ENCODE measurements at places on chromosomes 7 and 10.

GRCh38 chr7:774161-775109 lies 47.4 kb upstream of the PRKAR1B start:
- peak; percentile 66 for DNase-seq

DNA sequence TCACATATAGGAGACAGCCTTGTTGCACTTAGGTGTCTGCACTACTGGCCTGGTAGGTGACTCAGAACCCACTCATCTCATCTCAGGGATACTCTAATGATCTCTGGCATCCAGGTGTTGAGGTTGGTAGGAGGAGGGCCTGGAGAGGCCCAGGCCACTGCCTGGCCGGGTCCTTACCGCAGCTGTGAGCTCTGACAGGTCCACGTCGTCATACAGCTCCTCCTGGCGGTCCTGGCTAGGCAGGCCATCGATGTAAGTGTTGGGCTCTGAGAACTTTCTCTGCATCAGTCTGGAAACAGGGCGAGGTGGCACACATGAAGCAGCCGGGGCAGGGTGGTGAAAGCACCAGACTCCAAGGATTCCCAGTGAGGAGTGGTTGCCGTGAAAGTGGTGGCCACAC lies 62.1 kb downstream of the VWA2 start:
- no peak for DNase-seq

- peak; percentile 35 for DNase-seq
These were observed 57.4 kb downstream of the PPP1R17 start for GRCh38 chr7:31744294-31744874.

GRCh38 chr7:22900784-22901183 lies 78.1 kb upstream of the TOMM7 start:
- DNase-seq, result no peak

GRCh38 chr10:95248989-95249388 lies 41.8 kb downstream of the PDLIM1 start:
- DNase-seq, result peak; percentile 59

DNA sequence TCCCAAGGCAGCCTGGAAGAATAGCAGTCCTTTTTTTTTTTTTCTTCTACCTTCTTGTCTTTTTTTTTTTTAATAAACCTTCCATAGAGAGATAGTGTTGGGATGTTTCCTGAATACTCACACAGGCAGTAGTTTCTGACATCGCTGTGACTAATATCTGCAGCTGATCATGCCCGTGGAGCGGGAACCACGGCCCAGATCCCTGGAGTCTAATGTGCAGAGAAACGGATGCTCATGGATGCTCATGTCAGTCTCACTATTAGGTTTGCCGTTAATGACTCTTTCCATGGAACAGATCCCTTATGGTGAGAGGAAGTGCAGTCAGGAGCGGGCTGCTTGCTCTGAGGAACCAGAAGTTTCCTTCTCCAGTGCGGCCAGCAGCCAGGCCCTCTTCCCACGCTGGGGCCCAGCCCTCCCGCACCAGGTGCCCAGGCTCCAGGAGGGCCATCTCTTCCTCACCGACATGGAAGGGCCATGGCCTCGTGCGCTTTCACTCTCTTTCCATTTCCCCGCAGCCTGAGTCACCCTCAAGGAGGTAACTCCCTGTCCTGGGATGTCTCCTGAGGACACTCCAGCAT lies 132.5 kb downstream of the WDR37 start:
- DNase-seq, result no peak

DNA sequence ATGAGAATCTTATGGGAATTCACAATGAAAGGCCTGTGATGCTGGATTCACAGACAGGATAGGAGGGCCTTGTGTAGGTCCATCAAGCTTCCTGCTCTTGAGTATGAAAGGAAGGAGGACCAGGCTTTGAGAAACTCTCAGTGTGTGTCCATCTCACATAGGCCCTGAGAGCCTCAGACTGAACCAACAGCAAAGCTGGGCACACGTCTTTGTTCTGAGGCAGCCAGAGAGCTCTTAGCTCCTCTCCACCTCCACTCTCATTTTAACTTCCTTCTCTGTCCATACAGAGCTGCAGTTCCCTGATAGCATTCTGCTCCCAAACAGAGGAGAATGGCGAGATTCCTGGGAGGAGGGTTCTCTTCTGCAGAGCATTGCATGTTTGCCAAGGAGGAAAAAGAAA lies 515.6 kb downstream of the CALN1 start:
- DNase-seq, result no peak

DNA sequence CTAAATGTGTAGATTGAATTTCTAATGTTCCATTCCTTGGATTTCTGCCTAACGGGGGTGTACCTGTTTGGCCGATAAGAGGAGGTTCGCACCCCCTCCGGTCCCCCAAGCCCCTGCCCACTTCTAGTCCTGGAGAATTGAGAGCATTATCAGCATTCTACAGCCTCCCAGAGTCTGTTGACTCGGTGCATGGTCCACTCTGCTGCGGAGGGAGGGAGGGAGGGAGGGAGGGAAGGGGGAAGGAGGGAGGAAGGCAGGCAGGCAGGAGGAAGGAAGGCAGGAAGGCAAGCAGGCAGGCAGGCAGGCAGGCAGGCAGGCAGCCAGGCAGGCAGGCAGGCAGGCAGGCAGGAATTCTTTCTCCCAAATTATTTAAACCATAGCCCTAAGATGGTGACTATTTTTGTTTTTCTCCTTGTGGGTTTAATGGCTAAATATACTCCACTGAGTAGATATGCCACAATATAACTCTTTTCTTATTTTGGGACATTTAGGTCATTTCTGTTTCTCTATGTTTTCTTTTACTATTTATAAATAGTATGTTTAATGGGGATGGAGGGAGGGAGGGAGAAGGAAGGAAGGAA lies 69.5 kb upstream of the CHST15 start:
- no peak for DNase-seq

DNA sequence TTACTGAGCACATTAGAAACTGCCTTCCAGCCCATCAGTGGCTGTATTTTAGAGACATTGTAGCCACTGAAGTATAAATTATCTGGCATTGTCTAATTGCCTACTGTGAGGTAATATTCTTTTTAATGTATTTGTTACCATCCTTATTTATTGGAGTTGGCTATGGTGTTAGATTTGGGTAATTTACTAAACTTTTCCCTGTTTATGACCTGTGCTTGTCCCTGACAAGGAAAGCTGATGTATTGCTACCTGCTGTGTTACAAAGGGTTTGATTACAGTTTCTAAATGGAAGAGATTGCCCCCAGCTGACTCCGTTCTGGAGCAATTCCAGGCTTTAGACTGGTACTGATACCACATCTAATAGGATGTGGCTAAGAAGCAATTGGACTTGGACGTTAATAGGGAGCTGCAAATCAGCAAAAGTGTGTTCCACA lies 12.3 kb upstream of the ASCC1 start:
- DNase-seq, result no peak

- DNase-seq, result no peak
These were observed 42.4 kb downstream of the ZNF487 start for GRCh38 chr10:43479275-43479674.

- DNase-seq, result no peak
These were observed 28.8 kb downstream of the CALML3 start for GRCh38 chr10:5553400-5554170.

DNA sequence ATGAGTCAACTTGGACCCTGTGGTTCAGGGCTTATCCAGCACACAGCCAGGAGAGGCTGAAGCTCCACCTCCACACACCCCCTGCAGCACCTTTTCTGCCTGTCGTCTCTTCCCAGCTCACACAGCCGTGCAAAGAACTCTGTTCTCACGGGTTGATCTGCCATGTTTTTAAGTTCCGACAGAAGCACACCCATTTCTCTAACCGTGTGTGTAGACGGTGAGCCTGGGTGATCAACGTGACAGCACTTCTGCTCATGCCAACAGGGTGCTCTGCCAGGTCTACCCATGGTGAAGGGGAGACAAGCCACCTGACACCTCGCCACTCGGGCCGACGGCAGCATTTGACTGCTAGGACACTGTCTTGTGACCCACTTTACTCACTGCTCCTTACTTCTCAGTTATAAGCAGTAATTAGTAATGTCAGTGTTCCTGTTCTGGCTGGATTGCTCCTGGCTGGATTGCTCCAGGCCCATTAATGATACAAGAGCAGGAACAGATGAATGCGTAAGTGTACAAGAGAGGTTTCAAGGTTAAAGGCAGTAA lies 90.5 kb downstream of the RNF216 start:
- DNase-seq, result peak; percentile 44

DNA sequence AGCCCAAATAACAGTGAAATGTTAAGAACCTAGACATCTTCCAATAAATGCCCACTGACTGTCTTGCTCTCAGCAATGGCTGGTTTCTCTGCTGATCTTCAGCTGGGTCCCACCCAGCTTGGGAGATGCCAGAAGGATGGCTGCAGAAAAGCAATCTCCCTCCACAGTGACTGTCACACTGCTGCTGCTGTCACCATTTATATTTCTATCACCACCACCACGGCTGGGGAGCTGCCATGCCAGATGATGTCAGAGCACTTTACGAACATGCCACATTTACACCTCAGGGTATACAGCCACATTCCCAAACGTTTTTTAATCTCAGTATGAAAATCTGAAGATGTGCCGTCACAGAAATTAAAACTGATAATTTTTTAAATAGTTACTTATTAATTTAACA lies 29.8 kb upstream of the FRMD4A start:
- DNase-seq, result no peak

DNA sequence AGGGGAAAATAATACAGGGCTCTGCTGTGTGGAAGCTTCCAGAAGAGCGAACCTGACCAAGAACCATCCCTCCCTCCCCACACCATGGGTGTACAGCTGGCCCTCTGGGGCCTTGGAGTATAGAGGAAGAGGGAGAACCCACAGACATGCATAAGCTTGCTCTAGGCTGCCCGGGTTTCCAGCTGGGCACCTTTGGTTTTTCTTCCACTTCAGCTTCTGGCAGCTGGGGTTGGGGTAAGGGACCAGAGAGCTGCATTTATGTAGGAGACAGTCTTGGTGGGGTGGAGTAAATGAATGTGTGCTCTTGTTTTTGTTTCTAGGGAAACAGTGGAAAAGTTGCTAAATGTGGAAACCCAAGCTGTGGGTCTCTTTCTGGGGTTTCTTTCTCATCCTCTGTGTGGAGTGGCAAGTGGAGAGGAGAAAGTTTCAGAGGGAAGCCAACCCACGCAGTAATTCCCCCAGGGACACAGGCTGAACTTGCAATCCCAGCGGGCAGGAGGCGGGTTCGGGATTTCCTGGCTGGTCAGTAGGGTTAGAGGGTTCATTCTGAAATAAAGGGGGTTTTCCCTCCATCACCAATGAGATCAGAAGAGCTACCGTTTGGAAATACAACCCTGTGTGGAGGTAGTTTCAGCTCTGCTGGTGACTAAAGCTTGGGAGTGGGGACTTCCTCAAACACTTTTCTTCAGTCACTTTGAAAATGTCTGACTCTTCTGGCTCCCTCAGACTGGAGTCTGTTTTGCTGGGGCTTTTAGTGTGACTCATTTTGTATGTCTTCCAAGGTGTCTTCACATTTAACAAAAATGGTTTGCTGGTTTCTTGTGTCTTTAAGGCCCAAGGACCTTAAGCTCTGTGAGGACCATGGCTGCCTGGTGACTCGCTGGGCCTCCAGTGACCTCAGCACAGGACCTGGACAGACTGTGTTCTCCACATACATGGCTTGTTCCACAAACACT lies 22.2 kb upstream of the SRGN start:
- DNase-seq, result peak; percentile 60

DNA sequence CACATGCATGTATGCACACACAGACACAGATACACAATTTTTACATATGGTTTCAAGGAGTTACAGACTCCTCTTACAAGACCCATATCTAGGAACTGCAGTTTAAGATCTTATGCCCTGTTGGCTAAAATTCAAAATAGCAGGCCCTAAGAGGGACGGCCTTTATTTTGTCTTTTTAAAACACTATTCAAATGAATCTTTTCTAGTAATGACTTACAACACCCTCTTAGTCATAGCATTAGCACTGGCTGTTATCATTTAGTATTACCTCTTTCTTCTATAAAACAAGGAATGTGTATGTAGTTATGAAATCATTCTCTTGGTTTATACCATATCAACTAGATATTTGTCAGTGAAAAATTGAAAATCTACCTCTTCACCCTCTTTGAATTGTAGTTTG lies 15.3 kb downstream of the PAPSS2 start:
- DNase-seq, result no peak

DNA sequence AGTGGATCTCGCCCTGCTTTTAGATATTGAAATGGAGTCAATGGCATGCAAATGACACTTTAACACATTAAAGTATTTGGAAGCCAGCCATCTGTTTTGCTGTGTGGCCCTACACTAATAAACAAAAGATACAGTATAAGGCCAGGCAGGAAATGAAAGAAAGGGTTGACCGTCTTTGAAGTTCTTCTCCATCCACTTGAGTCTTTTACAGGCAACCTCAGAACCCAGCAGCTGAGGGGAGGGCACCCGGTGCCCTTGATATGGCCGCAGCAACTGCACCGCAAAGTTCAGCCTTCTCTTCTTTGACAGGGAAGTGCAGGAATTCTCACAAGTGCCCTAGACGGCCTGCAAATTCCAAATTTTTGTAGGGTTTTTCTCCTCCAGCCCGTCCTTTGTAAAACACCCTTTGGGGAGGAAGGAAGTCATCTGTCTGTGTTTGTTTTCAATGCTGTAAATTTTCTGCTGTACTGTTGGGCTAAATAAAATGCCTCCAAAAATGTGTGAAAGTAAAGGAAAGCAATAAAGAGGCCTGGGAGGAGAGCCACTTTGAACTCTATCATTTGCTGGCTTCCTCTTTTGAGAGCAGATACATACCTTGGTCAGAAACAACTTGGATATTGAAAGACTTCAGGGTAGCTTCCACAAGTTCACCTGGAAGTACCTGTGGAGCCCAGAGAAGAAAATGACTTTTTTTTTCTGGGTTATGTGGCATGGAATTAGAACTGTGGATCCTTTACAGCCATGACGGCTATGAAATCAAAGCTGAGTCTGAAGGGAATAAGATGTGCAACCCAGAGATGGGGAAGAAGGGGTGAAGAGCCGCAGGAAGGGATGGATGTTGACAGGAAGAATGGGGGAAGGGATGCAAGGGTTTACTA lies 3.6 kb downstream of the HOXA1 start:
- DNase-seq, result no peak

- no peak for DNase-seq
These were observed 11.5 kb upstream of the SNX13 start for GRCh38 chr7:17951742-17952254.

GRCh38 chr7:119761776-119762175 lies 511.2 kb upstream of the KCND2 start:
- DNase-seq, result no peak

- no peak for DNase-seq
These were observed 23.3 kb downstream of the MACC1 start for GRCh38 chr7:20193873-20194272.

- no peak for DNase-seq
These were observed 10.0 kb downstream of the KLF6 start for GRCh38 chr10:3774814-3775695.

All from heart right ventricle (tissue), 16 donors.